ENCODE measurements at places on chromosomes 2 and 18.

- no peak for DNase-seq
Measured at GRCh38 chr2:144459937-144460336, 60.0 kb downstream of the ZEB2 start.

DNA sequence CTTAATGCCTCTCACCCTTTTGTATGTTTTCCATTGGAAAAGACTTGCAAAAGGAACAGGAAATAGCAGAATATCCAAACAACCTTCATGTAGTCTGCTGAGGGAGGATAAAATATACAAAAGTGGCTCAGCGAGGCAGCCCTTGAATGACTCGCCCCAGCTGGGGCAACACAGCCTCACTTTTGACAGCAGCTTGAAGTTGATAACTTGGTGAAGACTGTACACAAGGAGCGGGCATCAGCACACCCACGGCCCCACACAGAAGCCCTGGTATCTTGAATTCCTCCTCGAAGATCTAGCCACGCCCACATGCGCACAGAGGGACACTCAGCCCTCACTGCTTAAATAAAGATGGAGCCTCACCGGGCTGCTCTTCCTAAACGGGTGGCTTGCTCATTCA, 161.0 kb downstream of the IRS1 start:
- DNase-seq, result no peak

GRCh38 chr2:217090024-217090473, 230.2 kb upstream of the TNP1 start:
- no peak for DNase-seq

- no peak for DNase-seq
Measured at GRCh38 chr2:102841107-102841840, 79.4 kb downstream of the TMEM182 start.

DNA sequence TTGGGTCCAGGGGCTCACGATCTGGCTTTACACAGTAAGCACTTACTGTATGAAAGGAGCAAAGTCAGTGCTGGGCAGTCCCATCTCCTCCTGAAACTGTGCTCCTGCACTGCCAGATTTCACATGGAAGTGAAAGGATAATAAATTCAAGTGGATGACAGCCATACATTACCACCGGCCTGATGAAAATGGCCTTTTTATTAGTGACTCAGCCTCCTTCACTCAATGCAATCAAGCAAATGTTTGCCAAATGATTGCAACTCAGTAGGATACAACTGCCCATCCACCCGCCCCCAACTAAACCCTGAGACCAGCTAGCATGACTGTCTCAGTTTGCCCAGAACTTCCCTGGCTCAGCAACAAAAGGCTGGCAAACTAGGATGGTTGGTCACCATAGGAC, 77.1 kb downstream of the MYO5B start:
- no peak for DNase-seq
